ENCODE measurements at places on chromosomes 4 and X.

DNA sequence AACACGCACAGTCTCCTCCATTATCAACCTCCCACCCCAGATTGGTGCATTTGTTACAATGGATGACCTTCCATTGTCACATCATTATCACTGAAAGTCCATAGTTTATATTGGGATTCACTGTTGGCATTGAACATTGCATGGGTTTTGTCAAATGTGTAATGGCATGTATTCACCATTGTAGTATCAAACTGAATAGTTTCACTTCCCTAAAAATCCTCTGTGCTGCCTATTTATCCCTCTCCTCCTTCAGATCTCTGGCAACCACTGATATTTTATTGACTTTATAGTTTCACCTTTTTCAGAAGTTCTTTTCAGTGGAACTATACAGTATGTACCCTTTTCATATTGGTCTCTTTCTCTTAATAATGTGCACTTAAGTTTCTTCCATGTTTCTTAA, 1565.4 kb downstream of the PCDH18 start:
- no peaks in the 10 kb centered on the region for H3K4me1 ChIP-seq
- no peaks in the 10 kb centered on the region for H3K27me3 ChIP-seq
- no peak overlapping the region for H3K27ac ChIP-seq
- H3K36me3 ChIP-seq, result no peaks in the 10 kb centered on the region
- no peak overlapping the region for H3K4me3 ChIP-seq
- DNase-seq, result no peak

- H3K4me3 ChIP-seq, result no peak overlapping the region
- no peaks in the 10 kb centered on the region for H3K4me1 ChIP-seq
Measured at GRCh38 chrX:87900320-87900908, 382.8 kb downstream of the KLHL4 start.

DNA sequence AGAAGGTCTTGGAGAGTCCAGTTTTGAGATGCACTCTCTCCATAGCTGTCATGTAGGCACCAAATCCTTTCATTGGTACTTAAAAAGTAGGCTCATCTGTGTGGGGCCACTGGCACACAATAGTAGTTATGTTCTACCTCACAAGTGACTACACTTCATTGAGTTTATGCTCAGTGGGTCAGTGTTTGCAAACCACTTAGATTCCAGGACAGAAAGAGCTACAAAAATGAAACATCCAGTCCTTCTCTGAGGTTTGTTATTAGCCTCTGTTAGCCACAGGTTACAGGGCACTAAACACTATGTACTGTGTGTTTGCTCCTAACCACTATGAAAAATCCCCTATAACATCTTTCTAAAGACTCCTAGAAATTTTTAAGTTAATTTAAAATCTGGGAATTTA, 13.8 kb downstream of the RAB28 start:
- H3K4me1 ChIP-seq, result no peaks in the 10 kb centered on the region
- no peak overlapping the region for H3K4me3 ChIP-seq
- DNase-seq, result no peak
- H3K27ac ChIP-seq, result no peak overlapping the region

DNA sequence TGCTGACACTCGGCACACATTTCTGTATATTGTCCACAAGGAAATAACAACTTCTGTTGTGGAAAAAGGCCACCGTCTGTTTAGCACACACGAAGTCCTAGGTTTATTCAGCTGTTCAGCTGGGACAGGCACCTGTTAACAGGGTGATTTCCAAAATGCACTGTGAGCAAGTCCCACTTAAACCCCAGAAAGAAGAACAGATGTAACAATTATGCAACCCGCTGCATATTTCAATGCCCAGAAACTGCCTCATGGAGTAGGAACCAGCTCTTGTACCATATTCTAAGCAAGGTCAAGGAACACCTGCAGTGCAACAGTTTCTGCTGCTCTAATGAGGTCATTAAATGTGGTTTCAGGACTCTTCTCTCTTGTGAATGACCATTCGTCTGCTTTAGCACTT, 77.1 kb downstream of the GEMIN8 start:
- H3K4me3 ChIP-seq, result no peak overlapping the region
- H3K4me1 ChIP-seq, result no peaks in the 10 kb centered on the region
- no peak overlapping the region for H3K27ac ChIP-seq
- H3K27me3 ChIP-seq, result no peaks in the 10 kb centered on the region
- H3K36me3 ChIP-seq, result no peaks in the 10 kb centered on the region
- DNase-seq, result no peak

- H3K27me3 ChIP-seq, result no peaks in the 10 kb centered on the region
- DNase-seq, result no peak
- no peak overlapping the region for H3K4me3 ChIP-seq
Measured at GRCh38 chr4:163395758-163396157, 52.1 kb downstream of the NPY5R start.

DNA sequence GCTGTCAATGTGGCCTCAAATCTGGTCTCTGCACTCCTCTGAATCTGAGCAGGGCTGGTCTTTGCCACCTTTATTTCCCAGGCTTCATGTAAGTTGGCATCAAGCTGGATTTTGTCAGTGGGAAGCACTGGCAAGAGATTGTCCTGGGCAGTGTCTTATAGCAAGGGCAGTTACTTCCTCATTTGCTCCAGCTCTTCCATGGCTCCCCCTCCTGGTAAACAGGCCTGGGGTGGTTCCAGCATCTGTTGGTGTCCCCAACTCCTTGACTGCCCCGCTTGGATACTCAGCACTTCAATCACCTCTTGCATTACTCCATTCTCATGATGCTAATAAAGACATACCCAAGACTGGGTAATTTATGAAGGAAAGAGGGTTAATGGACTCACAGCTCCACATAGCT, 15.0 kb upstream of the REST start:
- no peak overlapping the region for H3K27ac ChIP-seq
- no peak for DNase-seq

GRCh38 chr4:110268352-110268751, 69.9 kb upstream of the ELOVL6 start:
- H3K4me3 ChIP-seq, result no peak overlapping the region
- H3K27me3 ChIP-seq, result no peaks in the 10 kb centered on the region
- DNase-seq, result no peak
- no peaks in the 10 kb centered on the region for H3K4me1 ChIP-seq

DNA sequence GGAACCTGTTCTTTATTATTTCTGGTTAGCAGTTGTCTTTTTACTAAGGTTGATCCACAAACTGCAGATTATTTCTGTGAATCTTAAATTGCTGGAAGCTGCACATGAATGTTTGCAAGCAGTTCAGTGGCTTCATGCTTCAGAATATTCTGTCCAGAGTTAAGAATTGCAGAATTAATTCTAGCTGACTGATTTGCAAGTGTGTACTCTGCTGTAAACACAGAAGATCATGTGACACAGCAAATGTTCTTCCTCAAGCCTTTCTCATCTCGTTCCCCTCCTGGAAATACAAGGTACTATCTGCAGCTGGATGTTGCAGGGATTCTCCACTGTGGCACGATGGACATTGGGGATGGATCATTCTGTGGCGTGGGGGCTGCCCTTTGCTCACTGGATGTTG, 16.8 kb upstream of the CLTRN start:
- no peak overlapping the region for H3K27ac ChIP-seq
- no peaks in the 10 kb centered on the region for H3K4me1 ChIP-seq
- no peaks in the 10 kb centered on the region for H3K36me3 ChIP-seq
- no peaks in the 10 kb centered on the region for H3K27me3 ChIP-seq
- no peak overlapping the region for H3K4me3 ChIP-seq

DNA sequence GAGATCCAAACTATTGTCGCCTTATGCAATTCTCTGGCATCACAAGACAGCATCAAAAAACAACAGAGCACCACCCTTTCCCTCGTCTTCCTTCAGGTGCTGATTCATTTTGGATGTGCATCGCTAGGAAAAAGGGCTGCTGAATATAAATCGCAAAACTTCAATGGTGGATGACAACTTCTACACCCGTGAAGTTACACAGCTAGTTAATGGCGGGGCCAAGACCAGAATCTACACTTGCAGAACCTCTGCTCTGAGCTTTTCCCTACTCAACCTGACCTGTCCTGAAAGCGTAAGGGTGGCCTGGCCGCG, 674 bp downstream of the GNPDA2 start:
- peak overlapping the region; percentile 92 for H3K4me3 ChIP-seq
- H3K27ac ChIP-seq, result peak overlapping the region; percentile 92
- peaks cover 6% of the 10 kb centered on the region for H3K4me1 ChIP-seq

- peaks cover 7% of the 10 kb centered on the region for H3K4me1 ChIP-seq
- H3K27ac ChIP-seq, result peak overlapping the region; percentile 69
- no peak overlapping the region for H3K4me3 ChIP-seq
- H3K27me3 ChIP-seq, result no peaks in the 10 kb centered on the region
Measured at GRCh38 chr4:153497988-153498967, 32.1 kb downstream of the TMEM131L start.

DNA sequence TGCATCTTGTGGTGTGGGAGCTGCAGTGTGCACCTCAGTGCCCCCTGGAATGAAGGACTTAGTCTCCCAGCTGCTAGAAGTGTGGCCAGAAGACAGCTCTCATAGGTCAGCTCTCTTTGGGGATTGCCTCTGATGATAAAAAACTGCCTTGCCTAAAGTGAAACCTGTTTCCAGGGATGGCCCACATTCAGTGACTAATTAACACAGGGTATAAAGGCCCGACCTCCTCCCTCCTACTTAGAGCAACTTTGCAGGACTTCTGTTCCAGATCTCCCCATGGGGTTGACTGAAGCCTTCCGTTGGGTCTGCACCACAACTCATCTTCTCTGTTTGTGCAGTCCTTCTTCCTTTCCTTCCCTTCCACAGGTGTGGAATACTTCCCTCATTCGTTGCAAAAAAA, 53.2 kb downstream of the SPINK2 start:
- no peak overlapping the region for H3K4me3 ChIP-seq
- H3K27ac ChIP-seq, result no peak overlapping the region
- no peak for DNase-seq

DNA sequence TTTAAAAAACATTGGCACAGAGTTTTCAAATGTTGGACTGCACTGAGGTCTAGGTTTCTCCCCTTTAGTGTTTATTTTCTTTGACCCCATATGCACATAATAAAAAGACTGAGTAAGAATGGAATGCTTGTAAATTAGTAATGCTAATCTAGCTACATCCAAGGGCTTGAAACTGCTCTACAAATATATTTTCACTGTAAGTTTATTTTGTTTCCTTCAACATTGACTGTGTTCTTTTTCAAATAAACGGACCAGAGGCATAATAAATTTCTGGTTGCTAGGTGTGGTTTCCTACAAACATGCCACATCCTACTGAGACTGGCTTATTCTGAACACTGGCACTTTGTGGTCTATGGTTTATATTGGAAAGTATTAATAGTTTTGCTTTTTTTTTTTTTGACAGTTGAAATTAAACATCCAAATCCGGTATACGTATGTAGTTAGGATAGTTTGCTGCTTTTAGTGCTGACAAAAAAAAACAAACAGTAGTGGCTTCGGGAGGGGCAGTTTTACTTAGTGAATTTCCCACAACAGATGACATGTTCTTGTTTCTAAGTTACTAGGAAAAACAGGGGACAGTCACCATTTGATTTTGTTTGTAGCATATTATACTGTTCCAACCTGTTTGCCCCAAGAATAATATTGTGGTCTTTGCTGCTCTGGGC, 13.2 kb downstream of the CA5B start:
- no peak for DNase-seq
- H3K4me1 ChIP-seq, result peaks cover 4% of the 10 kb centered on the region

- DNase-seq, result no peak
- H3K36me3 ChIP-seq, result no peaks in the 10 kb centered on the region
- peaks cover 62% of the 10 kb centered on the region for H3K4me1 ChIP-seq
- no peak overlapping the region for H3K4me3 ChIP-seq
Measured at GRCh38 chr4:2803624-2804448, 11.0 kb downstream of the SH3BP2 start.

DNA sequence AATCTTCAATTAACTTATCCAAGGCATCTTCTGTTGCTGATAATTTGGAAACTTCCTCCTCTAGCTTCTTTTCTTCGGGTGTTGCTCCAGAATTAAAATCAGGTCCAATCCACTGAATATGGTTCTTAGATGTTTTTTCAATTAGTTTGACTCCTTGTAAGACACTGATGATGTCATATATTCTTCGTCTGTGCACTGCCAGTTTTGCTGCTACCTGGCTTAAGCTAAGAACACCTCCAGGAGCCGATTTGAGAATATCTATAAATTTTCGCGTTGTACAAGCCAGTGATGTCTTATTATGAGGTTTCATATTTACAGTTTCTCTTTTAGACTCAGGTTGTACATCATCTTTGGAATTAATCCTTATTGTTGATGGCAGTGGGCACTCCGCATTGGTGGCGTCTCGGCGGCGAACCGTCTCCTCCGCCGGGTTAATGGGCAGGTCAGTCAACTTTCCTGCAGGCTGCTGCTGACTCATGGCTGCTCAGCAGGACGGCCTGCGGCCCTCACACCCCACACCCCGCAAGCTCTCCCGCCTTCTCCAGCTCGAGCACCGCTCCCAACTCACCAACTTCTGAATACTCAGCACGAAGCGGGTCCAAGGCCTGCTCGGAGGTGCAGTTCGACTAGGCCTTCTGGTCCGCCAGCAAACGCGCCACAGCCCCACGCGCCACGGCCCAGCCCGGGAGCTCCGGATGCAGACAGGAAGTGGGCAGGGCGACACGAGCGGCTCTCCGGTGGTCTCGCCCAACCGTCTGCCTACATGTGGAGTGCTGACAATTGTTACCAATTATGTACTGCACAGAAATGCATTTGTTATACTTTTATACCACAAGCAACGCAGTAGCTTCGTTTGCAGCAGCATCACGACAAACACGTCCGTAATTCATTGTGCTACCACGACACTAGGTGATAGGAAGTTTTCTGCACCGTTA, 49.2 kb upstream of the FHL1 start:
- no peaks in the 10 kb centered on the region for H3K27me3 ChIP-seq
- H3K4me1 ChIP-seq, result no peaks in the 10 kb centered on the region
- H3K4me3 ChIP-seq, result peak overlapping the region; percentile 13
- DNase-seq, result peak; percentile 14
- no peak overlapping the region for H3K27ac ChIP-seq
- H3K36me3 ChIP-seq, result no peaks in the 10 kb centered on the region

Measured in testis (tissue), 5 donors.